Upper lobe of right lung (tissue), 1 donor: ENCODE measurements at places on chromosomes 1 and 21. TPM values are rescaled to one million over a fixed set of nuclear protein-coding genes. Genes with fewer than 3 reads are reported as not detected.

DNA sequence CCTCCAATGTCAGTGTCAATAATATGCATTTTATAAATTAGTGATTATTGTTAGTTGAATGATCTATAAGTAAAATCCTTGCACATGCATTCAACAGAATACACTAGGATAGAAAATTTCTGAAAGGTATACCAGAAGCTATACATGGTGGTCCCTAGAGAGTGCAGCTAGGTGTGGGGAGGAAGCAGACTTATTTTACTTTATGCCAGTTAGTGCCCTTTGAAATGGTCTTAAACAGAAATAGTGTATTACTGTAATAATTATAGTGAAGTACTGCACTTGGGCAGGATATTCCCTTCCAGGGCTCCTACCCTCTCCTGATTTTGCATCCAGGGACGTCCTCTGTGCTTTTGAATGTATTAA, 23.2 kb upstream of the WDR26 start:
- no peaks in the 10 kb centered on the region for H3K27me3 ChIP-seq
- H3K4me3 ChIP-seq: no peak overlapping the region
- H3K27ac ChIP-seq: peak overlapping the region; percentile 81
- H3K4me1 ChIP-seq: peaks cover 29% of the 10 kb centered on the region
- no peaks in the 10 kb centered on the region for H3K36me3 ChIP-seq
- DNase-seq: no peak

RHD gene
- total RNA-seq: not detected

DNA sequence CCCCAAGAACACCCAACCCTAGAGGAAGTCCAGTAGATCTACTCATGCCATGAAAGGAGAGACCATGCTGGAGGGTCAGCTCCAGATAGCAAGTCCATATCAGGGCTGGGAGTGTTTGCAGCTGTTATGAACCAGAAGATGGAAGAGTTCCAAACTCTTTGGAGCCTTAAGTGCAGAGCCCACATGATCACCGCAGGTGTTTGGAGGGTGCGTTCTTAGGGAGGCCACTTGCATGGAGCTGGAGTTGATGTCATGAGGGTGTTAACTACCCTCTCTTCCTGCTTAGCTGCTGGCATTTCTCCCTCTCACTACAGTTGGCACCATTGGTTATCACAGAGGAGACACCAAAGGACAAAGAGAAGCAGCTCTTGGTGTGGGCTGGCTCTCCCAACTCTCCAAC, 616.9 kb downstream of the AJAP1 start:
- no peak overlapping the region for H3K4me3 ChIP-seq
- H3K27ac ChIP-seq: no peak overlapping the region
- no peak for DNase-seq
- H3K36me3 ChIP-seq: no peaks in the 10 kb centered on the region

VPS13D gene
- 74.7 TPM for total RNA-seq

DNA sequence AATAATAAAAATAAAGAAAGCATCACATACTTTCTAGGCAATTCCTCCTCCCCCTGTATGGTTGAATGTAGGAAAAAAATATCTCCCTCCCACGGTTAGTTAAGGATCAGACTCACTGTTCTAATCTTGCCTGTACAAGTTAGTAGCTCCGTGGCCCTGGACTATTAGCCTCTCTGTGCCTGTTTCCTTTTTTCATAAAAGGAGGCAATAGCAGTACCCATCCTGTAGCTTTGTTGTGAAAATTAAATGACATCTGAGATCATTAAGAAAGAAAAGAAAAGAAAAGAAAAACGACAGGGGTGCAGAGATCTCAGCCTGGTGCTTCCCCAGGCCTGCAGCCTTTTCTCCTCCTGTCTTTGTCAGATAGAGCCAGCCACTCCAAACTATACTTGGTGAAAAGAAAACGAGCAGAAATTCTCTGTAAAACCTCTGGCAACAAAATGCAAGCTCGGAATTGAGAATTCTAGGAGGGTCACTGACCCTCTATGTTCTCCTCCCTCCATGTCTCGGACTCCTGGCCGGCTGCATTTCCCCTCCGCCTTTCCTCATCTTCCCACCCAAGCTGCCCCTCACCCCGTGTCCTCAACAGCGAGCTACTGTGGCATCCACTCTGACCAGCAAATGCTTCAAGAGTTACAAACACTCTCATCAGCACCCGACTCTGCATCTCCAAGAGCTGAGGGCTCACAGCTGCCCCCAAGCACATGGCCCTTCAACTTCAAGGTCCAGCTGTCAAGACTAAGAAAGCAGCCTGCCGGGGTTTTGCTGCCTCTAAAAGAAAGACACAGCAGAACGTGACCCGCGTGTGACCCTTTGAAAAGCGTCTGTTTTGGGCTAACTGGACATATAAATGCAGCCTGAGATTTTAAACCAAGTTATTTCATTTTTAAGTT, 13.6 kb downstream of the RIPK4 start:
- H3K36me3 ChIP-seq: peaks cover 7% of the 10 kb centered on the region
- H3K4me3 ChIP-seq: no peak overlapping the region
- DNase-seq: no peak

GOLT1A gene
- total RNA-seq: 22.4 TPM

DNA sequence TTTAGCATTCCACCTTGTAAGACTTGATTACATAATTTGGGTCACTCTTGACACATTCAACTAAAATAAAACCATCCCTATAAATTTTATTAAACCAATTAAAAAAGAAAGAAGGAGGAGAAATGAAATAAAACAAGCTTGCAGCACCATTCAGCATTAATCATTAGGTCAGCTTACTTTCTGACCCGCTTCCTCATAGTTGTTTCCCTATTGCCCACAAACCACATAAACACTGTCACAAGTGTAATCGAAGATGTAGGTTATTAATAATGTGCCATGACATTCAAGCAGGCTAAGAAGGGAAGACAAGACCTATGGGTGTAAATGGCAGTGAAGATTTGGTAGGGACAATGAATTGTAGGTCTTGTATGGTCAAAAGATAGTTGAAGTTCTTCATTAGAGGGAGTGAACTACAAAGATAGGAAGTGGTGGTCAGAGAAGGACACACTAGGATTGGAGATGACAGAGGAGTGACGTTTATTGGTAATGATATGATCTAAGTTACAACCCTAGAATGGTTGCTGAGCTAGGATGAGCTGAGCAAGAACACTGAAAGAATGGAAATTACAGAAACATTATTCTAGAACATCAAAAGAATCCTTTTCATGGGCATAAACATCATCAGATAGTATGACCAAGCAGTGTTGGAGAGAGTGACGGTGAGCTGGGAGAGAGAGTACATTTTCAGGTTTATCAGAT, 231.5 kb downstream of the KCNT2 start:
- no peak overlapping the region for H3K27ac ChIP-seq
- H3K4me3 ChIP-seq: no peak overlapping the region
- H3K4me1 ChIP-seq: no peaks in the 10 kb centered on the region
- DNase-seq: no peak

GRCh38 chr1:214444182-214444939, 107.0 kb downstream of the PTPN14 start:
- H3K36me3 ChIP-seq: no peaks in the 10 kb centered on the region
- DNase-seq: no peak
- peaks cover 8% of the 10 kb centered on the region for H3K4me1 ChIP-seq
- no peaks in the 10 kb centered on the region for H3K27me3 ChIP-seq
- no peak overlapping the region for H3K27ac ChIP-seq

- H3K36me3 ChIP-seq: no peaks in the 10 kb centered on the region
- no peaks in the 10 kb centered on the region for H3K4me1 ChIP-seq
- H3K27me3 ChIP-seq: no peaks in the 10 kb centered on the region
- H3K27ac ChIP-seq: no peak overlapping the region
Observed at GRCh38 chr1:176656257-176656995, 193.5 kb downstream of the PAPPA2 start.

HTR1D gene
- total RNA-seq: 0.93 TPM

FAM167B gene
- 65.9 TPM for total RNA-seq

DNA sequence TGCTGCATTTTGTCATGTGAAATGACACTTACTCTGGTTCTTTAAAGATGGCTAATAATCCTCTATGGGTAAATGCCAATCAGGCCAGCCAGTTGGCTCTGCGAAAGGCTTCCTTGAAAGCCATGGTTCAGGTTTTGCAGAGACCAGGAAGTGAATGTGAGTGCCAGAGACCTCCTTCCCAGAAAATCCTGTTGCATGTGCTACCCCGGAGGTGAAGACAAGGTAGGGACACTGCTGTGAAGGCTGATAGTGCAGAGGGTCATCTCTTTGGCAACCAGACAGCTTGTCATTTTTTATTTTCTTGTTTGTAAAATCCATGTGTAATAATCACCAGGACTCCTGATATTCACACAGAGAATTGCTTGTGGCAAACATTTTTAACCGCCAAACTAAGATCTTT, 18.7 kb downstream of the LRRC8D start:
- no peaks in the 10 kb centered on the region for H3K27me3 ChIP-seq
- no peak overlapping the region for H3K4me3 ChIP-seq
- no peak overlapping the region for H3K27ac ChIP-seq
- no peaks in the 10 kb centered on the region for H3K36me3 ChIP-seq

DNA sequence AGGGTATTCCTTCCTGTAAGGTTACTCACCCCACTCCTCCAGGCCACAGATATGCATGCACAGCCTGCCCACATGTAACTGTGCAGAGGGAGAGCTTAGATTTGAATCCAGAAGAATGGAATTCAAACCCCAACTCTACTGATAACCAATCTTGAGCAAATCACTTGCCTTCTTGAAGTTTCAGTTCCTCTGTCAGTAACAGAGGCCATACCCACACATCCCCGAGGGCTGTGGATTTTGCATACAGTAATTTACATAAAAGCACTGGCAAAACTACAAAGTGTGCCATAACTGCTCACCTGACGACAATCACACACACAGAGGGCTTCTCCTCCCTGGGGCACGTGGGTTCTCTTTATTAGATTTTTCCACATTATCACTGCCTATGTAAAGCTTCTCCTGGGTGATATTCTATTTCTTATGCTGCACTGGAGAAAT, 18.6 kb downstream of the CD247 start:
- no peaks in the 10 kb centered on the region for H3K4me1 ChIP-seq
- no peak overlapping the region for H3K27ac ChIP-seq
- no peak for DNase-seq
- H3K36me3 ChIP-seq: no peaks in the 10 kb centered on the region
- H3K27me3 ChIP-seq: no peaks in the 10 kb centered on the region

DNA sequence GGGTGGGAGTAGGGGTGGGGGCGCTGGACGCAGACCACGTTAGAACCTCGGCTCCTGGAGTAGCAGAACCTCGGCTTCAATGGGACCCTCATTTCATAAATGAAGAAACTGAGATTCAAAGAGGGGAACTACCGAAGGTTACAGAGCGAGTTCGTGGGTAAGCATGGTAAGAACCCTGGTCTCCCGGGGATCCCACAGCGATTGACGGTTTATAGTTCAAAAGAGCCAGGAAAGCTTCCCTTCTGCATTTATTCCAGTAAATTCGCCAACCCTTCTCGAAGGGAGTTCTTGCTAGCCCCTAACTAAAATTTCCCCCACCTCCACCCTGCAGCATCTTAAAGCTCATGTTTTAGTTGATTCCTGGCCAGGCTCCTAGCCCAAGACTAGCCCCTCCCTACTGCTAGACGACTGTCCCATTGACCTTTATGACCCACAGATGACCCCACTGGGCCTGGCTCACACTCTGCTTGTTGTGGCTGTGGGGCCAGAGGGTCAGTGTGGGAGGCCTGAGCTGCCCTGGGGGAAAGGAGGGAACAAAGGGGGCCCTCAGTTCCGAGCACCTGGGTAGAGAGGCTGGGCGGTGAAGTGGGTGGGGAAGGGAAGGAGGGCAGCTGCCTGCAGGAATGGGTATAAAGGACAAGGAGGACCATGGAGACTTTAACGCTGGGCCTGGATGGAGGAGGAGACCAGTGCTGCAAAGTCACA, 558 bp upstream of the KIF21B start:
- H3K36me3 ChIP-seq: no peaks in the 10 kb centered on the region
- H3K27me3 ChIP-seq: no peaks in the 10 kb centered on the region
- no peak for DNase-seq
- peaks cover 64% of the 10 kb centered on the region for H3K4me1 ChIP-seq

PATJ gene
- total RNA-seq: 56.2 TPM

DNA sequence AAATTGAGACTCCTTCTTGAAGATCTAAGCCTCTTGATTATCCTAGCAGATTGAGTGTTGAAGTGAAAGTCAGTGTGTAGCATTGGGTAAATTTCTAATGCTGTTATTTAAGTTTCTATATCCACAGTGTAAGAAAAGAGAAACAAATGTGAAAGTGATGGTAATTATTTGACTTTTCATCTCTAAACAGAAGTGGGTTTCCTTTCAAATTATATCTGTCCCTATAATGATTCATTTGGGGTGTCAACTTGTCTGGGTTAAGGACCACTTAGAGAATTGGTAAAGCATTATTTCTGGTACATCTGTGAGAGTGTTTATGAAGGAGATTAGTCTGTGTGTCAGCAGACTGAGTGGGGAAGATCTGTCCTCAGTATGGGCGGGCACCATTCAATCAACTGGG, 133.0 kb upstream of the HMCN1 start:
- DNase-seq: no peak
- no peak overlapping the region for H3K27ac ChIP-seq
- H3K4me3 ChIP-seq: no peak overlapping the region
- no peaks in the 10 kb centered on the region for H3K36me3 ChIP-seq
- H3K27me3 ChIP-seq: no peaks in the 10 kb centered on the region

PRKAA2 gene
- 3.8 TPM for total RNA-seq

DNA sequence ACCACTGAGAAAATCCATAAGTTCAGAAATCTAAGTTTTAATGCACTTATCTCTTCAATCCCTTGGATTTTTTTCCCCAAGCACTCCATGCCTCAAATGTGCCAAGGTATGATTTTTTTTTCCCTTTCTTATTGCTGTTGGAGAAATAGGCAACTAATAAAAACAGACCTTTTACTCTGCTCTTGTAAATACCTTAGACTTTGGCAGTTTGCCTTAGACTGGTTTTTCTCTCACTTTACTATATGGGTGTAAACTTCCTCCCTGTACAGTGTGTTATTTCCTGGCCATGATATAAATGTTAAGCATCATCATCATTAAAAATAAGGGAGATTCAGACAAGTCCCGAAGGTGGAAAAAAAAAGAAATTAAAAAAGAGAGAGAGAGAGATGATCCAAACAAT, 65.7 kb downstream of the LRRC8C start:
- H3K36me3 ChIP-seq: no peaks in the 10 kb centered on the region
- H3K27me3 ChIP-seq: no peaks in the 10 kb centered on the region
- H3K4me1 ChIP-seq: peaks cover 37% of the 10 kb centered on the region
- H3K27ac ChIP-seq: no peak overlapping the region
- no peak overlapping the region for H3K4me3 ChIP-seq

DNA sequence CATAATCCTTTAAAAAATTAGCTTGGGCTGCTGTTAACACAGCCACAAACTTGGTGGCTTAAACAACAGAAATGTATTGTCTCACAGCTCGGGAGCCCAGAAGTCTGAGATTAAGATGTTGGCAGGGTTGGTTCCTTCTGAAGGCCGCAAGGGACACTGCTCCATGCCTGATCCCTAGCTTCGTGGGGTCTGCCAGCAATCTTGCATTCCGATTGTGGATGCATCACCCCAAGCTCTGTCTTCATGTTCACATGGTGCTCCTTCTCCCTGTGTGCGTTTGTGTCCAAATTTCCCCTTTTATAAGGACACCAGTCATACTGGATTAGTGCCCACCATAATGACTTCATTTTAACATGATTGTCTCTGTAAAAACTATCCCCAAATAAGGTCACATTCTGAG, 5.0 kb upstream of the HHIPL2 start:
- no peak overlapping the region for H3K27ac ChIP-seq
- no peak for DNase-seq
- H3K27me3 ChIP-seq: no peaks in the 10 kb centered on the region
- no peak overlapping the region for H3K4me3 ChIP-seq
- peaks cover 9% of the 10 kb centered on the region for H3K36me3 ChIP-seq

RNF186 gene
- total RNA-seq: not detected
